RPMI7951 (cell line): ENCODE measurements at places on chromosomes 16 and 17. TPM values are rescaled to one million over a fixed set of nuclear protein-coding genes. Genes with fewer than 3 reads are reported as not detected.

KCTD19 gene
- total RNA-seq, result not detected in 2 replicates

WDR45B gene
- 59.1 and 62.5 TPM in 2 replicates for total RNA-seq

GP1BA gene
- not detected in 2 replicates for total RNA-seq

TMEM238L gene
- total RNA-seq, result not detected in 2 replicates

PRM3 gene
- total RNA-seq, result not detected in 2 replicates

PRAC2 gene
- 2.4 and 6.1 TPM in 2 replicates for total RNA-seq

DNA sequence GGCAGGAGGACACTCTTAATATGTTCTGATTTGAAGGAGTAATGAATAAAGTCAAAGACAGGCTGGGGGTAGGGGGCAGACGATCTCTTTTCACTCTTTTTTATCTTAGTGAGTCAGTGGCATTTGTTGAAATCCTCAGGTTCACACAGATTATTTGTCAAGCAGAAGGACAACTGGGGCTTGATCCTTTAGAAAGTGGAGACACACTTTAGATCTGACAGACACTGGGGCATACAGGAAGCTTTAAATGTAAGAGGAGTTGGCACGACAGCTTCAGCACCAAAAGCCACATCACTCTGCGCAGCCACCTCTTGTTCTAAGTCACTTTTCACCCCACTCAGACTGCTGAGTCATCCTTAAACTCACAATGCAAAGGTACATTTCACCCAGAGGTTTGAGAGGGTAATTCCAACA, 121.5 kb downstream of the STXBP4 start:
- DNase-seq, result peak; percentile 33

DNA sequence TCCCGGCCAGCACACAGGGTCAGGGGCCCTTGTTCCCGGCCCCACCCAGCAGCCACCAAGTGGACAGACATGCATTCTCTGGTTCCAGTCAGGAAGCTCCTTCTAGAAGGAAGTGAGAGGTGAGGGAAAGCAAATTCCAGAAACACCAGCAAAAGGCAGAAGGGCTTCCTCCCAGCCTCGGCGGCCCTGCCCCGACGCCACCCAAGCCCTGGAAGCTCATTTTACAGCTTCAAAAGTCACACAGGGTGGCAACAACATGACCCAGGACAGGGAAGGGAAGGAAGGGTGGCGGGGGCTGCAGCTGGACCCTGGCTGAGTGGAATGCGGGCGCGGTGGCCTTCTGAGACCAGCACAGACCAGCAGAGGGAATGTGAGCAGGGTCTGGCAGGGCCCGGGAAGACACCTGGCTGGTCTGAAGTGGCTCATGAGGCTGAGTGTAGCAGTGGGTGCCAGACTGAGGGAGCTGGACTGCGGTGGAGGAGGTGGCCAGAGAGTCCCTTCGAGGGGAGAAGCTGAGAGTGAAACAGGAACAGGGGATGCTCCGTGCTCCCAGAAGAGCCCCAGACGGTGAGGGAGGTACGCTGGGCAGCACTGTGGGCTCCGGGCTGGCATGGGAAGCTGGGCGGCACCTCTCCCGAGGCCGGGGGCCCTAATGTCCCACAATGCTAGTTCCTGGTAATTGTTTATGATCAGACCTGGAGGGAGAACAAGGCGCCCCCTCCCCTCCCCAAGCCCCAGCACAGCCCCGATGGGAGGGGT, 1.9 kb upstream of the UNC13D start:
- DNase-seq, result no peak

DNA sequence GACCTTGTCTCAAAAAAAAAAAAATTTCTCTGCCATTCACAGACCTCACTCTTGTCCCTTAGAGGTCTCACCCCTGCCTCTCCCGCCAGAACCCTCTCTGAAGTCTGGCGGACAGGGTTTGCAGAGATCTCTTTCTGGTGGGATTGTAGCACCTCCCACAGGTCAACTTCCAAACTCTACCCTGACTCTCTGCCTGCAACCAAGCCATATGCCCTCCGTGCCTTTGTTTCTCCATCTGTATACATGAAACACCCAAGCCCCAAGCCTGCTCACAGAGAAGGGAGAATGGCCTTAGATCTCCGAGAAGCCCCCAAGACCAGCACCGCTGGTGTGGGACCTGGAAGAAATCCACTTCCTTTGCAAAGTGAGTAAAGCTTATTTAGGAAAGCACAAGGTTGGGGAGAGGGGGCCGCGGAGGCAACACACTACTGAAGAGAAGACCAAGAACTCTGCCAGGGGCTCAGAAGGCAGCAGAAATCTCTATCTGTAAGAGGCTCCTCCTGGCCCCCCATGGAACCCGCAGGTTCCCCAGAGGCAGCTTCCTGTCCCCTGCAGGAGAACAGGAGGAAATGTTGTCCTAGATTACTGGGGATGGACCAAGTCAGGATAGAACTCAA, 219.9 kb downstream of the C16orf78 start:
- no peak for DNase-seq

DNA sequence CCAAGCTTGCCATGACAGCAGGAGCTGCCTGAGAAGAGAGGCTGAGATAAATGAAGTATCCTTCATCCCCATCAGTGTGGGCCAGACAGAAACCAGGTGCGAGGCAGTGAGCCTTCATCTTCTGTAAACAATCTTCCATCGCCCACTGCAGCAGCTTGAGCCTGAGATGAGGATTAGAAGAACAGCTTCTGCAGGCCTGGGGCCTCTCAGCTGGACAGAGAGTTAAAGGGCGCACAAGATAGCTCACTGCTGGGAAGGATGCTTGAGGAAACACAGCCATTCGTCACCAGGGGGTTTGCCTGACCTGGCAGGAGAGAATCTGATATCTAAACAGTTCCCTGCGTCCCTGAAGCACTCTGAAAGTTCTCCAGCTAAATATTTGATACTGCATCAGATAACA, 27.1 kb downstream of the HOXB1 start:
- no peak for DNase-seq

GRCh38 chr16:27841911-27842310, 221.6 kb downstream of the GSG1L start:
- DNase-seq, result no peak

DNA sequence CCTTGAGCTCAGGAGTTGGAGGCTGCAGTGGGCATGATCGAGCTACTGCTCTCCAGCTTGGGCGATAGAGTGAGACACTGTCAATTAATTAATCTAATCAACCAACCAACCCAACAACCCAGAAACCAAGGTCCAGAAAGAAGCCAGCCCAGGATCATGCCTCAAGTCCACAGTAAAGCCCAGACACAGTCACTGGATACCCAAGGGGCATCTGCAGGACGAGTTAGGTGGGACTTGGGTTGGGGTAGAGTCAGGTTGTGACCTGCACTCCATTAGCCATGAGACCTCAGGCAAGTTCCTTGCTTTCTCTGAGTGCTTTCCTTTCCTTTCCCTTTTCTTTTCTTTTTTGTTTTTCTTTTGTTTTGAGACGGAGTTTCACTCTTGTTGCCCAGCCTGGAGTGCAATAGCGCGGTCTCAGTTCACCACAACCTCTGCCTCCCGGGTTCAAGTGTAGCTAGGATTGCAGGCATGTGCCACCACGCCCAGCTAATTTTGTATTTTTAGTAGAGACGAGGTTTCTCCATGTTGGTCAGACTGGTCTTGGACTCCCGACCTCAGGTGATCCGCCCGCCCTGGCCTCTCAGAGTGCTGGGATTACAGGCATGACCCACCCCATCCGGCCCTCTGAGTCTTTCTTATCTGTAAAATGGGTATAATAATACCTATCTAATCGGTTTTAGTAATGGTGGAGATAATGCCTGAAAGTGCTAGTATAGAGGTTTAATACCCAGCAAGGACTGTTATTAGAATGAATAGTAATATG, 3.5 kb upstream of the HSD17B1 start:
- DNase-seq, result no peak

GRCh38 chr17:5718726-5719125, 134.4 kb upstream of the NLRP1 start:
- no peak for DNase-seq

DNA sequence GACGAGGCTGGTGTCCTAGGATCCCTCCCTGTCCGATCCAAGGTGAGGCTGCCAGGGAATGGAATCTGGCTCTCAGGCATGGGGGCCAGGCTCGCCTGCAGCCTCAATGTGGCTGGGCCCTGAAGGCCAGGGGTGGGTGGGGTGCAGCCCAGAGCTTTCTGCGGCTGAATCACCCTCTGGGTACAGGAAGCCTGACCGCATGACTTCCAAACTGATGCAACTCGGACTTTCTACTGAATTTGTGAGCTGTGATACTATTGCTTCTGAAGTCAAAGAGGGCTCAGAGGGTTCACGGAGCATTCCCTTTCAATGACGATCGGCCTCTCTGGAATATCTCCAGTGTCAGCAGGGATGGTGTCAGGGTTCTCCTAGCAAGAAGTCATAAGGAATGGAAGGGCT, 123.7 kb downstream of the METRNL start:
- DNase-seq, result peak; percentile 95

GRCh38 chr16:15542261-15542660, 100.7 kb downstream of the MARF1 start:
- DNase-seq, result no peak

DNA sequence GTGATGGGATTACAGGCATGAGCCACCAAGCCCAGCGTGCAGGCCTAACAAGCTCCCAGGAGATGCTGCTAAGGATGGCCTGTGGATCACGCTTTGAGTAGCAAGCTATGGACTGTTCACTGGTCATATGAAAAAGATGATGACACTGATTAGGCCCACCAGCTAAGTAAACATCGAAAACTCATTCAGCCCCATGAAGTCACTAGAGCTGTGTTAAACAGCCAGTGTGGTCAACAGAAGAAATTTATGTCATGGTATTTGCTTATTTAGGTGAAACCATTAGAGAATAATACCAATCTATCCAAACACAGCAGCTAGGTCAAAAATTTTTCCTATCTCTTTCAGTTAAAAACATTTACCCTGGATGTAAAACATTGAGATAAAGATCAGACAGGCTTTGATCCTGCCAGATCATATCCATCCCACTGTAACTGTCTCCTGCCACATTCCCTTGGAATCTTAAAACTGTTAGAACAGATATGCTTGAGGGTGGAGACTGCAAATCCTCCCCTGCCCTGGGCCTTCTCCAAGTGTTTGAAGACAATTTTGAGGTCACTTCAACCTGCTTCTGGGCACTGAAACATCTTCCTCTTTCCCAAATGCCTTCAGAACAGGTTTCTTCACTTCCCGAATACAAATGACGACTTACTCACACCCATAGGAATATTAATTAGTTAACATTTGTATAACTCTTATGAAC, 30.9 kb downstream of the HOXB1 start:
- DNase-seq, result no peak

GRCh38 chr16:74480150-74481029, 59.1 kb upstream of the CLEC18B start:
- DNase-seq, result peak; percentile 79

GRCh38 chr17:62792447-62792800, 15.7 kb downstream of the MARCHF10 start:
- no peak for DNase-seq

DNA sequence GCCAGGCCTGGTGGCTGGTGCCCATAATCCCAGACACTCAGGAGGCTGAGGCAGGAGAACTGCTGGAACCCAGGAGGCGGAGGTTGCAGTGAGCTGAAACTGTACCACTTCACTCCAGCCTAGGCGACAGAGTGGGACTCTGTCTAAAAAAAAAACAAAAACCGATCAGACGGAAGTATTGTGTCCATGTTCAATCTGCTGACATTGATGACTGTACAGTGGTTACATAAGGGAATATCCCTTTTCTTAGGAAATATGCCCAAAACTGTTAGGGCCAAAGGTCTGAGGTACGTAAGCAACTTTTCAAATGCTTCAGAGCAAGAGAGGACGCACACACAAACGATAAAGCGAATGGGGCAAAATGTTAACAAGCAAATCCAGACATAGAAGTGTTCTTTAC, 69.8 kb upstream of the DNAH17 start:
- no peak for DNase-seq

- no peak for DNase-seq
Measured at GRCh38 chr16:79172976-79173500, 427.5 kb downstream of the MAF start.

DNA sequence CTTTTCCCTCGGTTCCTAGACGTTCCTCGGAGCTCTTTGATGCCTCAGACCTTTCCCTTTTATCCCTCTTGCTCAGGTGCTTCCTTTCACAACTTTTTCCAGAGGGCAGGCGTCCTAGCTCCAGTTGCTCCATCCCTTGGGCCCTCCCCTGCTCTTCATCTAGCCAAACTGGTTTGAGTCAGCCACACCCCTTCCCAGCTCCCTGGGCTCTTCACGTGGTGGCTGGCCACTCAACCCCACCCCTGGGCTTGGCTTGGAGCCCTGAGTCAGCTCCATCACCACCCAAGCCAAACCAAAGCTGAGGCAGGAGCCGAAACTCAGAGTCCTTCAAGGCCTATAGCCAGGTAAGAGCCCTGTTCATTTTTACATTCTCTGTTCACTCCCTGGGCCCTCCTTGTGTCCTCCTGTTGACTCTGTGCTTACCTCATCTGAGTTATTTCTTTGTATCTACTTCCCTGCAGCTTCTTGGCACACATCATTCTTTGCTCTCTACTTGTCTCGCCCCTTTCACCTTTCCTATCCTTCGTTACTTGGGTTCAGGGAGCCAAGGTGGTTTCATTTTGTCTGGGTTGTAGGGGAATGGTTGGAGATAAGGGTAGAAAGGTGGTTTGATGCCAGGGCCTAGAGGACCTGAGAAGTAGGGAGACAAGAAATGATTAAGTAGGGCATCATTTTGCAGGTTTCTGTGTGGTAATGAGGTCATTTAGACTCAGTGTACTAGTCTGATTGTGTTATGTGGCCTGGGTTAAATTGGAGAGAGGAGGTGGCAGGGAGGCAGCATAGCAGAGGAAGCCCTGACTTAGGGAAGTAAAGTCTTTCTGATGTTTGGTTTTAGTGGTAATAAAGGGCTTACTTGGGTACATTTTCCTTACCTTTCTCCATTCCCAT, 7.6 kb upstream of the PHKG2 start:
- peak; percentile 83 for DNase-seq

DNA sequence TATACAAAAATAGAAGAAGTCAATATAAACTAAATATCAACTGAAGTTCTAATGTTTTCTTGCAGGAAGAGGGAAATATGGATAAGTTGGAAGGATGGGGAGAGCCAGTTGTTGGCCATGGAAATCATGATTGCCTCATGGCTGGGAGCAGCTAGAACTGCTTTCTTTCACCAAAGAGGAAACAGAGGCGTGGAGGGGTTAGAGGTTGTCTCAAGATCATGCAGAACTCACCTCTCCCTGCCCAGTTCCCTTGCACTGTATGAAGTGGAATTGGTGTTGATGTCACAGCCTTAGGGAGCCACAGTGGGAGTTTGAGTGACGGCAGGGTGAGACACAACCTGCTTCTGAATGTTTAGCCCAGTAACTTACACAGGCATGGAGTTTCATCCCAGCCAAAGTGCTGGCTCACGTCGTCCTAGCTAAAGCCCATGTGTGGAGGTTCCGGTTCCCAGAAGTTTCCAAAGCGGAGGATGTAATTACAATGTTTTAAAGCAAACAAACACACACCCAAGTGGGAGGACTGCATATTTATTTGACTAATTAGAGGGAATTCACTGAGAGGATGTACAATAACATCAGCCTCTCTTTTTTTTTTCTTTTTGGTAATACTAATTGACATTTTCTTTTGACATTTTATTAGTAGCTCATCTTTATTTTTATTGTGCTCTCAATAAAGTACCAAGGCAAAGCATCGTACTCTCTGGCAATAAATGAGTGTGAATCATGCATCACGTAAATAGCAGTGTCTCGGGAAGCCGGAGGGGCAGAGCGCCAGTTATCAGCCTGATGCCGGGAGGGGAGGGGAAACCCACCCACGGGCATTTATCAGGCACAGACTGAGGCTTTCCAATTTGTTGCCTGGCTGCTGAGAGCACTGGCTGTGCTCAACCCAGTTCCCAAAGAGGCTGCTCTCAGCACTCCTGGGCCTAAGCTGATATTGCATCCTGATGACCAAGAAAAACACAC, 118.7 kb upstream of the CDH5 start:
- no peak for DNase-seq
